ENCODE measurements at places on chromosomes 11 and 22. TPM values are rescaled to one million over a fixed set of nuclear protein-coding genes. Genes with fewer than 3 reads are reported as not detected.
A peak's percentile ranks its signal among the peaks of the same experiment; 100 is the strongest.

The PIH1D2 gene
- 0.57 TPM for total RNA-seq

The HSPB2 gene
- not detected for total RNA-seq

The DEFB131B gene
- not detected for total RNA-seq

The GRM5 gene
- total RNA-seq: not detected

The MTA2 gene
- 263 TPM for total RNA-seq

The CCDC188 gene
- total RNA-seq: not detected

The RBMXL2 gene
- not detected for total RNA-seq

The ALDH3B1 gene
- 0.33 TPM for total RNA-seq

The MFRP gene
- total RNA-seq: not detected

The KDM4D gene
- 1.8 TPM for total RNA-seq

The OR5AK2 gene
- total RNA-seq: not detected

The MMP7 gene
- not detected for total RNA-seq

DNA sequence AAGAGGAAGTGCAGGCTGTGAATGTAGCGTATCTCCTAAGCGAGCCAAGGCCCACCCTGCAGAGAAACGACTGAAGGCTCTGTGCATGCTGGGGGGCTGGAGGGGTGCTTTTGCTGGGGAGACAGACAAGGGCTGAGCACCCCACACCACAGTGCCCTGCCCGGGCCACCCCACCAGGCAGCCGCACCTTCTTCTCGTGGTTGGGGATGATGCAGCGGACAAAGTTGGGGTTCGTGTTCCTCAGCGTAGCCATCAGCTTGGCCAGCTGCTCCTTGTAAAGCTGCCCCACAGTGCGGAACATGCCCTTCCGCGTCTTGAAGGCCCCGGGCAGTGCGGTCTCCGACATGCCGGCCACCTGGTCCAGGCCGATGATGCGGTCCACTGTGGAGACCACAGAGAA, 53.3 kb downstream of the APOL1 start:
- H3K27me3 ChIP-seq: no peaks in the 10 kb centered on the region
- H3K27ac ChIP-seq: no peak overlapping the region
- peaks cover 89% of the 10 kb centered on the region for H3K36me3 ChIP-seq

- no peaks in the 10 kb centered on the region for H3K36me3 ChIP-seq
- DNase-seq: no peak
- no peak overlapping the region for H3K27ac ChIP-seq
- no peak overlapping the region for H3K4me3 ChIP-seq
Measured at GRCh38 chr11:34313099-34313517, 44.7 kb downstream of the ABTB2 start.

GRCh38 chr11:6818967-6819366, 19.5 kb upstream of the OR6A2 start:
- no peak overlapping the region for H3K27ac ChIP-seq
- DNase-seq: no peak
- no peaks in the 10 kb centered on the region for H3K27me3 ChIP-seq
- no peak overlapping the region for H3K4me3 ChIP-seq

DNA sequence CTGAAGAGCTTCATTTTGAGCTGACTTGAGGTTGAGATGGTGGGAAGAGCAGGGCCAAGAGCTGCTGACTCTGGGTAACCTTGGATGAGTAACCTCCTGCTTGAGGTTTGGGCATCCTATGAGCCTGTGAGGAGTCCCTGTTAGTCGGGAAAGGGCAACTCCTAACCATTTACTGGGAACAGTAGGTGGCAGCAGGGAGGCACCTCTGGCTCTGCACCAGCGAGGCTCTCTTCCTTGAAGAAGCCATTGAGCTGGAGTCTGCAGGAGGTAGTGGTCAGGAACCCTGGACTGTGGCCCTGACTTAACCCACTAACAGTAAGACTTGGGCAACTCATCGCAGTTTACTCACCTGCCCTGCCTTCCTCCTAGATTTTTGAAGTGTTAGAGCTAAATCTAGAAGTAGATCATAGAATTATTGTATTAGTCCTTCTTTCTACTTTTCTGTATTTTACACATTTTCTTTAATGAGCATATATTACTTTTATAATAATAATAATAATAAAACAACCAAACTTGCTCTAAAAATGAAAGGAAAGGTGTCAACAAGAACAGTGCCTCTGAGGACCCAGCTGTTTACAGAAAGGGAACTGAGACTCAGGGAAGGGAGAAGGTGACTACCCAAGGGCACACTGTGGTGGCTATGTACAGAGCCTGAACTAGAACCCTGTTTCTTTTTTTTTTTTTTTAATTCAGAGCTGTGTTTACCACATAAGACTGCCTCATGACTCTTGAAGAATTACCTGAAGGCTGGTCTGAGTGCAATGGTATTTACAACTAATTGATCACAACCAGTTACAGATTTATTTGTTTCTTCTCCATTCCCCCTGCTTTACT, 47.5 kb downstream of the MEI1 start:
- DNase-seq: peak; percentile 26
- no peaks in the 10 kb centered on the region for H3K36me3 ChIP-seq
- H3K4me3 ChIP-seq: no peak overlapping the region
- H3K4me1 ChIP-seq: no peaks in the 10 kb centered on the region
- H3K27me3 ChIP-seq: no peaks in the 10 kb centered on the region
- no peak overlapping the region for H3K27ac ChIP-seq

DNA sequence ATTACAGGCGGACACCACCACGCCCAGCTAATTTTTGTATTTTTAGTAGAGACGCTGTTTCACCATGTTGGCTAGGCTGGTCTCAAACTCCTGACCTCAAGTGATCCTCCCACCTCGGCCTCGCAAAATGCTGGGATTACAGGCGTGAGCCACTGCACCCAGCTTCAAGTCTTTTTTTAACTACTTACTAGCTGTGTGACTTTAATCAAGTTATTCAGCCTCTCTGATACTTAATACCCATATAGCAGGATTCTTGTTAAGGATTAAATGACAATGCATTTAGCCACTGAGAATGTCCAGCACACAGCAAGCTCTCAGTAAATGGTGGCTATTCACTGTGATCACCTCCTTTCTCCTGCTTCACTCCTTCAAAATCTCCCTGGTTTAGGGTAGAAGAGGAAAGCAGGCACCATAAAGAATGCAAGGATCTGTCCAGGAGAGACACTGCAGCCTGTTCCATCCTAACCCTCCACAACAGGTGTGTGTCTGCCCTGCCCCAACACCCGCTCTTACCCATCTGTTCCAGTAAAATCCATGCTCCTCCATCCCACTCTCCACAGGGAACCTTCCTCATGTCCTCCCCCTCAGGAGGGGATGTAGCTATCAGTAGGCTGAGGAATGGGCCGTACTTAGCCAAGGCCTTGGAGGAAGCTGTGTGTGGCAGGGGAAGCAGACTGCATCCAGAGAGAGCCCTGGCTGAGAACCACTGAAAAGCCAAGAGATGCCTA, 69.3 kb downstream of the MICAL3 start:
- DNase-seq: no peak
- H3K4me1 ChIP-seq: no peaks in the 10 kb centered on the region
- H3K27ac ChIP-seq: no peak overlapping the region
- no peak overlapping the region for H3K4me3 ChIP-seq
- H3K36me3 ChIP-seq: no peaks in the 10 kb centered on the region

- H3K27me3 ChIP-seq: no peaks in the 10 kb centered on the region
- H3K4me3 ChIP-seq: no peak overlapping the region
- peaks cover 89% of the 10 kb centered on the region for H3K36me3 ChIP-seq
- no peak overlapping the region for H3K27ac ChIP-seq
Measured at GRCh38 chr11:2955906-2956476, 26.8 kb upstream of the PHLDA2 start.

GRCh38 chr11:47667135-47667534, 24.8 kb upstream of the MTCH2 start:
- H3K36me3 ChIP-seq: no peaks in the 10 kb centered on the region
- DNase-seq: no peak
- no peak overlapping the region for H3K4me3 ChIP-seq
- H3K27ac ChIP-seq: no peak overlapping the region
- no peaks in the 10 kb centered on the region for H3K4me1 ChIP-seq

DNA sequence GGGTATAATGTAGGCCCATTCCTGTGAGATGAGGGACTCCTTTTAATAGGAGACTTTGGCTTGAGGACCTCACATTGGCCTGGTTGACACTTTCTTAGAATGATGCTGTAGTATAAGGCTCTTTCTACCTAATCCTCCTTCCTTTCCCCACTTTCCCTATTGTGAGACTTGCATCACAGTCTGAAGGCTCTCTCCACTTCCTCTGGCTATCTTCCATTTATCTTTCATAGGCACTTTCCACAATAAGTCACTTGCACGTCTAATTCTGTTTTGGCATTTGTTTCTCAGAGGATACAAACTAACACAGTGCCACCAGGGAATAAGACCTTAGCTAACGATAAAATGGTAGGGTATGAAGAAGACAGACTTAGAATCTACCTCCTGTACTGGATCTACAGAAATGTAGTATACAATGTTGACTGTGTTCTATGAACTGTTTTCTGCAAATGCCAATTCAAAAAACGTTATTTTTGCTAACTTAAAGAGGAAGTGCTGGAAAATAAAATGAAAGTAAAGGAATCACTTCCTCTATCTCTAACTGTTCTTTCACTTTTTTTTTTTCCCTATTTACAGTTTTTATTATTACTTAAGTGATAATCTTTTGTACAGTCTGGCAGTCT, 17.9 kb upstream of the PDE3B start:
- H3K27ac ChIP-seq: no peak overlapping the region
- no peaks in the 10 kb centered on the region for H3K36me3 ChIP-seq
- no peaks in the 10 kb centered on the region for H3K27me3 ChIP-seq
- no peak for DNase-seq
- H3K4me3 ChIP-seq: no peak overlapping the region

DNA sequence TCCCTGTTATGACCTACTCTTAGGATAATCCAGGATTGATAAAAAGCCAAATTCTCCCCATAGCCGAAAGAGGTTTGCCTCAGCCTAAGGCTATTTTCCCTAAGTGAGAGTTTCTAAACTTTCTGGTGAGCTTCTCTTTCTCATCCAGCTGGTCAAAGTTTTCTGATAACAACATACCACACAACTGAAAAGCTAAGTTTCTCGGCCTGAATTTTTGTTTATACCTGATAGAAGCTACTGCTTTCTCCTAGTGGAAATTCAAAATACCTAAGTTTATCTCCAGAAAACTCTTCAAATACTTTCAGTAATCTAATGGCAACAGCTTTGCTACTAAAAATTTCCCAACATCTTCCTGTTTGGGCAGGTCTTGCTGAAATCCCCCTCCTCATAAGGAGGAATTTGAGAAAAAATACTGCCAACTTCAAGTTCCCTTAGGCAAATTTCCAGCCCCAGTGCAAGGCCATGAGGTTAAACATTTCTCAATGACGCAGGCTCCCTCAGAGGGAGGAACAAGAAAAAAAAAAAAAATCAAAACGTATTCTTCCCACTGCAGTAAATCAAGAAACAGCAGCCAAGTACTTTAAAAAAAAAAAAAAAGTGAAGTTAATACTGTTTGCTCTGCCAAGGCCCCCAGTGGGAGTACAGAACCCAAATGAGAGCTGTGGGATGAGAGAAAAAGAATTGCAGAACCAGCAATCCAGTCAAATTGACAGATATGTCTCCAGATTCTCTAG, 127.0 kb downstream of the MRTFA start:
- H3K4me3 ChIP-seq: no peak overlapping the region
- DNase-seq: no peak
- no peaks in the 10 kb centered on the region for H3K36me3 ChIP-seq
- H3K27me3 ChIP-seq: no peaks in the 10 kb centered on the region
- no peaks in the 10 kb centered on the region for H3K4me1 ChIP-seq

GRCh38 chr11:84645988-84646694, 981.0 kb downstream of the DLG2 start:
- no peaks in the 10 kb centered on the region for H3K27me3 ChIP-seq
- H3K4me1 ChIP-seq: no peaks in the 10 kb centered on the region
- no peak overlapping the region for H3K4me3 ChIP-seq
- no peak for DNase-seq
- H3K36me3 ChIP-seq: no peaks in the 10 kb centered on the region

DNA sequence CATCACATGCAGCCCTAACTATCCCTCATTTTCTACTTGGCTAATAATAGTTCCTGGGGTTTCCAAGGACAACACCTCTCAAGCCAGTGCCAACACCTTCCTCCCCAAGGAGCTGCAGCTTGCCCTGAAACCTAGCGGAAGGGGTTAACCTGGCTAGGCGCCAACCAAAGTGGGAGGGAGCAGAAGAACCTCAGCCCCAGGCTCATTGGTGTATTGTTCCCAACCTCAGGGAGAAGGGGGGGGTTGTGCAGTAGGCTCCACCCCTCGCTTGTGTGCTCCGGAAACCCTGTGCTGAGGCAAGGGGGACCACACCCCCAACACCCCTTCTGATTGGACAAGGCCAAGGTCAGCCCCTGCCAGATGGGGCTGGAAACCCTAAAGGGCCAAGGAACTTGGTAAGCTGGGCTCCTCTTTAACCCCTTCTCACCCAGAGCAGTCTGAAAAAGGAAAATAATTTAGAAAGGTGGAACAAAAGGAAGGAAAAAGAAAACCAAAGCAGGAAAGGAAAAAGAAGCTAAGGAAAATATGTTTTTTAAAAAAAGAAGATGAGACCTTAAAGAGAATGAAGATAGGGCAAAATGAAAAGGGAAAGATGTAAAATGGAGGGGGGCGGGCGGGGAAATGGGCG, 2.5 kb downstream of the MTA2 start:
- peak overlapping the region; percentile 86 for H3K27ac ChIP-seq
- H3K4me3 ChIP-seq: peak overlapping the region; percentile 89
- peaks cover 29% of the 10 kb centered on the region for H3K4me1 ChIP-seq
- H3K36me3 ChIP-seq: peaks cover 52% of the 10 kb centered on the region

DNA sequence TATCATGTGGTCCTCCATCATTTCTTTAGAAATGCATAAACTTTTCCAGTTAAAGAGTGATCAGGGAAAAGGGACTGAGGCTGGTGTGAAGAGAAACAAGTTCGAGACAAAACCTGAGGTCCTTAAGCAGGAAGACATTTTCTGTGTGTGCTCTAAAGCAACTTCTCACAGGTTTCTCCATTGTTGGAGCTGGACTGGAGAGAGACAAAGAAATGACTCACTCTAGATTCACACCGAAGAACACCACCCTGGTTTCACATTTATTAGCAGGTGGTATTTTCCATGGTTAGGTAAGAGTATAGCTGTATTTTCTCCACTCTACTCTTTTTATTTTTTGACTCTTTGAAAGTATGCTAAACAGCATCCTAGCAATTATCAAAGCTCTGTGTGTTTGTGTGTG, 736.4 kb downstream of the KCNA4 start:
- H3K36me3 ChIP-seq: no peaks in the 10 kb centered on the region
- DNase-seq: no peak
- H3K27ac ChIP-seq: no peak overlapping the region
- no peak overlapping the region for H3K4me3 ChIP-seq
- no peaks in the 10 kb centered on the region for H3K4me1 ChIP-seq
- H3K27me3 ChIP-seq: no peaks in the 10 kb centered on the region

GRCh38 chr22:21632237-21632895, at the start of gene CCDC116:
Gene CCDC116, plus strand, starts transcription at chr22:21632760. Its CDS starts 422 bp downstream, at chr22:21633182.
- peaks cover 7% of the 10 kb centered on the region for H3K36me3 ChIP-seq
- H3K4me3 ChIP-seq: no peak within 1 kb of the TSS
- H3K4me1 ChIP-seq: peaks cover 27% of the 10 kb centered on the region
- H3K27me3 ChIP-seq: no peaks in the 10 kb centered on the region
- H3K27ac ChIP-seq: peak within 1 kb of the TSS; percentile 51

DNA sequence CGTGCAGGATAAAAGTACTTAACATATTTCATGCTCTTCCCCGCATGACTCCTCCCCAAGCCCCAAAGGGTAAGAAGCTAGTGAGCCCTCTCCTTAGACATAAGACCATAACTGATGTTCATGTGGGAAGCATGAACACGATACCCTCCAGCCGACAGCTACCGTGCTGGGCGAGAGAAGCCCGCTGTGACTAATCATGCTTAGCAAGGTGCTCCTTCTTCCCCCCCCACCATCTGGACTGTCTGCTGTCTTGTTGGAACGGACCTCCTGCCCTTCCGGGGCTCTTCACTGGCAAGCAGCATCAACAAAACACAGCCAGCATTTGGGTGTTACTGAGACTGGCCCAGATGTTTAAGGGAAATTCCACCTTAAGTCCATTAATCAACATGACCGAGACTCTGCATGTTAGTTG, 200.6 kb downstream of the DBX1 start:
- no peak overlapping the region for H3K4me3 ChIP-seq
- H3K36me3 ChIP-seq: no peaks in the 10 kb centered on the region
- no peaks in the 10 kb centered on the region for H3K27me3 ChIP-seq
- peaks cover 6% of the 10 kb centered on the region for H3K4me1 ChIP-seq
